ENCODE measurements at places on chromosomes 13 and 19.

DNA sequence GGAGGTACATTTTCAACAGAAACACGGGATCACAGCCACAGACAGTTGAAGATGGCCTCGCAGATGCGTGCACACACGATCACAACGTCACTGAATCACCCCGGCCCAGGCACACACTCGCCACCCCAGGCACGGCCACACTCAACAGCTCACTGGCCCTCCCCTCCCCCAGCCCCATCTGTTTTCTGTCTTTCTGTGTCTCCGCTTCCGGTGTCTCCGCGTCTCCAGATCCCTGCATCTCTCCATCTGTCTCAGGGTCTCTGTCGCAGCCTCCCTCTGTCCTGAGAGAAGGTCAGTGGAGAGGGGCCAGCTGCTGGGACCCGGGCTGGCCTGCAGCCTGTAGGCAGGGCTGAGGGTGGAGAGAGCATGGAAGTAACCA lies 3.8 kb upstream of the ATP1A3 start:
- DNase-seq = no peak

DNA sequence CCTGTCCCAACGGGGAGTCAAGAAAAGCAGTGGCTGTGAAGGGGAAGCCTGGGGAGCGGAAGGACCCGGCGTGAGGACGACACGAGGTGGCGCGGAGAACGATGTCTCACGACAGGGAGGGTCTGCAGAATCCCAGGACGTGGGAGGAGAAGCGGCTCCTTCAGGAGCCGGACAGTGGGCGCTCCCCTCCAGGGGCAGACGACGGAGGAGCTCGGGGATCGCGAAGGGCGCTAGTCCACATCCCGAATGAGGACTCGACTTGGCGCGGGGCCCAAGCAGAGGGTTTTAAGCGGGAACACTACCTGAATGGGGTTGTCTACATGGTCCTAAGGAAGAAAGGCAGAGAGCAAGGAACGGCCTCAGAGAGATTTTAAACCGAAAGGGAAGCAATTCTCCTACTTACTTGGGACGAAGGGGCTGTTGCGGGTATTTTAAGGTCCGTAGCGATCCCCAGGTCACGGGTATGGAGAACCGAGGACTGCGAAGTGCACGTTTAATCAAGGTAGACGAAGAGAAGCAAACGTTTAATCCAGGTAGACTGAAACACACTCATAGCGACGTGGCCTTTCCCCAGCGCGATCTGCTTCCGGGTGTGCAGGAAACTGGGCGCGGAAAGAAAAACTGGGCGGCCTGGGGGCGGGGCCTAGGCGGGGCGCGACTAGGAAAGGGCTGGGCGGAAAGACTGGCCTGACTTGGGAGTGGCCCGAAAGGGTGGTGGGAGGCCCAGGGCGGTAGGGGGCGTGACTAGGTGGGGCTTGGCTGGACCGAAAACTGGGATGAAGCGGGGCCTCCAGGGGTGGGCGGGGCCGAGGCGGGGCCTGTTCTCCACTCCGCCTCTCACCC lies at the start of gene ZNF841:
Gene ZNF841 (minus strand): TSS at position 594 of the 843 bp plus-strand sequence. CDS start 10,964 bp downstream, outside the sequence.
- peak; percentile 92 for DNase-seq

- DNase-seq = no peak
These were observed 71.5 kb downstream of the DNAJC15 start for GRCh38 chr13:43094901-43095300.

- peak; percentile 81 for DNase-seq
These were observed 11.6 kb upstream of the NFIX start for GRCh38 chr19:12983542-12984142.

GRCh38 chr13:57636816-57637215 lies 5.3 kb downstream of the PCDH17 start:
- no peak for DNase-seq

- DNase-seq = no peak
These were observed 4.6 kb upstream of the GRAMD1A start for GRCh38 chr19:34995551-34995950.

DNA sequence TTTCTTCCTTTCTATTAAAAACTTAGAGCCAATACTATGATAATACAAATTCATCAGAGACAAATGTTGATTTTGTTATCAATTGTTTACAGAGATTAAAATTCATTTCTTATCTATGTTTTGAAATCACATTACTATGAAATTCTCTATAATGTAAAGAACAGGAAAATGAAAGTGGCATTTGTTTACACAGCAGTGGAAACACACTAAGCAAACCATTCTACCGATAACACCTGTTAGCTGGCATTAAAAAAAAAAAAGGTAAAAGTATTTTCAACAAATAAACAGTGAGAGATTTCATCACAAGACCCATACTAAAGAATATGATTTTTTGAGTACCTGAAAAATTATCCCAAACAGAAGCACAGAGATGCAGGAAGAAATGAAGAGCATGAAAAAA lies 4.8 kb upstream of the CCDC70 start:
- no peak for DNase-seq

DNA sequence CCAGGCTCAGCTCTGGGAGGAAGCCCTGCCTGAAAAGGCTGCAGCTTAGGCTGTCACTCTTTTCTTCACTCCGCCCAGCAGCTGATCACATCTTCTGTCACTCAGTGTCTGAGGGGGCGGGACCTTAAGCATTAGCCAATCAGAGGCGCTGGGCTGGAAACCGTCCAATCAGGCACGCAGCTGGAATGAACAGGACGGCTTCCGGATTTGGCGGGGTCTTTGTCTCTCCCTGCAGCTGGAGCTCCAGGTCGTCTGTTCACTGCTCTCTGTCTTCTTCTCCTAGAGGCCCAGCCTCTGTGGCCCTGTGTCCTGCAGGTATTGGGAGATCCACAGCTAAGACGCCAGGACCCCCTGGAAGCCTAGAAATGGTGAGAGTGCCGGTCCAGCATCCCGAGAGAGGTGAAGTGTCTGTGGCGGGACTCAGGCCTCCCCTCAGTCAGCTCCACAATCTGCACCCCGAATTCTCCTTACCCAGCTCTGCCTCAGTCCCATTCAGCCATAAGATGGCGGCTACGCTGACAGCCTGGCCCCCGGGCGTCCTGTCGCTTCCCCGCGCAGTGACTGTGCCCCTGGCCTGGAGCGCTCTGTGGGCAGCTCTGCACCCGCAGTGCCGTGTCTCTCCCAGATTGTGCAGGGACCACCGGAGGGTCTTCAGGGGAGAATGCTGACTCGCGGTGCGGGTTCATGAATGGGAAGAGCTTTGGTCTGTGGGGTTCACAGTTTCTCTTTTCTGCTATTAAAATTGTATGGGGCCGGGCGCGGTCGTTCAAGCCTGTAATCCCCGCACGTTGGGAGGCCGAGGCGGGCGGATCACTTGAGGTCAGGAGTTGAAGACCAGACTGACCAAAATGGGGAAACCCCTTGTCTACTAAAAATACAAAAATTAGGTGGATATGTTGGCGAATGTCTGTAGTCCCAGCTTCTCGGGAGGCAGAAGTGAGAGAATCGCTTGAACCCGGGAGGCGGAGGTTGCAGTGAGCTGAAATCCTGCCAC lies at the start of gene ZNF66:
Gene ZNF66 (plus strand): TSS at position 222 of the 994 bp plus-strand sequence. CDS start 144 bp downstream, at position 366.
- DNase-seq = peak; percentile 96

GRCh38 chr13:46536341-46536740 lies 16.6 kb upstream of the LRCH1 start:
- DNase-seq = no peak

- peak; percentile 83 for DNase-seq
These were observed 28.5 kb upstream of the NPAS1 start for GRCh38 chr19:46990991-46991676.

- no peak for DNase-seq
These were observed 26.3 kb upstream of the GJB6 start for GRCh38 chr13:20258208-20258962.

- no peak for DNase-seq
These were observed 267.3 kb downstream of the LHFPL6 start for GRCh38 chr13:39335721-39336120.

DNA sequence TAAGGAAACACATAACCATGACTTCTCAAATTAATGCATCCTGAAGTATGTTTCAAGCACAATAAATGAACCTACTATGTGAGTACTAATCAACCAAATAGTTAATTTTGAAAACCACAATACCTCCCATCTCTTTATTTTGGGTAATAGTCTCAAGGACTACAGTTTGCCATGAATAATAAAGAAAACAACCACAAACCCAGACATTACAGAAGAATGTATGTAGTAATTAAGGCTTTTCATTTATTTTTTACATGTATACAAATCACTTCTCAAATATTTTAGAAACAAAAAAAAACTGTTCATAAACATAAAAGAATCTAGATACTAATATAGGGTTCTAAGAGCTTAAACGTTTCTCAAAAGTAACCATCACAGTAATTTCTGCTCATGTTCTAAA lies 6.8 kb downstream of the KATNAL1 start:
- DNase-seq = peak; percentile 51

DNA sequence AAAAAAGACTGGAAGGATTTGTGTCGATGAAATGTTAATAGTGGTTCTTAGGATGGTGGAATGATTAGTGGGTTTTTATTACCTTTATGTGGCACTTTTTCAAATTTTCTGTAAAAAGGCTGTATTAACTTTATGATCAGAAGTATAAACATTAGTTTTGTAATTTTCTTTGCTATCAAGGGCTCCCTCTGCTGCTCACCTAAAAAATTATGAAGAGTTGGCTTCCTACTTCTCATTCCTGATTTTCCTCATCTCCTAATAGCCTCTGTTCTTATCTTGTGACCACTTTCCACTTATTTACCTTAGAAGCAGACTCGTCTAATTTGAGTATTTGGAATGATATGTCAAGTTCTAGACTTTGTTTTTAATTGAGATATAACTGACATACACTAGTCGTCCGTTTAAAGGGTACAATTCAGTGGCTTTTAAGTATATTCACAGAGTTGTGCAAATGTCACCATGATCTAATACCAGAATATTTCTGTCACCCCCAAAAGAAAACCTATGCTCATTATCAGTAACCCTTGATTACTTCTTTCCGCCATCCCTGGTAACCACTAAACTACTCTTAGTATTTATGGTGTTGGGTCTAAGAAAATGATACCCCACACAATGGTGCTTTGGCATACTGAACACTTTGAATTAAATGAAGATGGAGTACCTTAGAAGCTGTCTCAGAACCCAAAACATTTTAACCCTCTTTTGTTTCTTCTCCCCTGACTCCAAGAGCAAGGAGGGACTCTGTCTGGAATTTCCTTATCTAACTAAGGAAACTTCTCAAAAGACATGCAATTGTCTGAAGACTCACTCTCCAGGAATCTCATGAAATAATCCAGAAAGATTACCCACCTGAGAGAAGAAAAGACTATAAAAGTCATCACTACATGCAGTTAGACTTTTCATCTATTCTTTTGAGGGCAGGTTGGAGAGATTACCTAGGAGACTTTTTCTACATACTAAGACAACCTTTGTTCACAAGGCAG lies 311.3 kb downstream of the DLEU7 start:
- DNase-seq = peak; percentile 54

- peak; percentile 27 for DNase-seq
These were observed 450.9 kb upstream of the GPC6 start for GRCh38 chr13:92775658-92776057.

DNA sequence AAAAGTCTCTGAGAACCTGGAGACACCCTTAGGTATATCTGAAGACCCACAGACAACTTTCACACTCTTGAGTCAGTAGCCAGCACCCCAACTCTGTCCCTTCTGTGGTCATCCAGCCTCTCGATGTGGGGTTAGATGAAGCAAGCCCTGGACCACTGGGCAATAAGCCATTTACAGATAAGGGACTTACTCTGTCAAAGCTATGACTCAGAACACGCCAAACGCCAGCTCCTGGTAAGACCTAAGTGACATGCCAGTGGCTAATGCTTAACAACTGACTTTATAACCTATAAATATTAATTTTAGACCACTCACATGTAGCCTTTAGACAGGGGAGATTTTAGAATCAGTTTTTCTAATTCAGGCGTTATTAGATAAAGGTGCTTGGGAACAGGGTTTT lies 85.7 kb downstream of the SHISA2 start:
- no peak for DNase-seq

DNA sequence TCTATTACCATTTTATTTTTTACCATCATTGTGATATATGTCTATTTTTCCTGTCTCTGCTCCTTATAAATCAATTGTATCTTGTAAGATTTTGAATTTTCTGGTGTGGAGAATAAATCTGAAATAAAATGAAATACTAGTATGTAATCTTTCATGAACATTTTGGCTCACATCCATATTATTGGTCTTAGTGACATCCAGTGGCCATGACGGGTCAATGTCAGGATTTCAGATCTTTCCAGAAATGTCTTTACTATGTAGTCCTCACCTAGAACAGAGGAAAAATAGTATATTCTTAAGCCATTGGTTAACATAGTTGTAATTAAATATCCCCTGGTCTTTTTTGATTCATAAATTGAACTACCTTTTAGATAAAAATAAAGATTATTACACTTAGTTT lies 109.8 kb upstream of the GPC6 start:
- DNase-seq = no peak

DNA sequence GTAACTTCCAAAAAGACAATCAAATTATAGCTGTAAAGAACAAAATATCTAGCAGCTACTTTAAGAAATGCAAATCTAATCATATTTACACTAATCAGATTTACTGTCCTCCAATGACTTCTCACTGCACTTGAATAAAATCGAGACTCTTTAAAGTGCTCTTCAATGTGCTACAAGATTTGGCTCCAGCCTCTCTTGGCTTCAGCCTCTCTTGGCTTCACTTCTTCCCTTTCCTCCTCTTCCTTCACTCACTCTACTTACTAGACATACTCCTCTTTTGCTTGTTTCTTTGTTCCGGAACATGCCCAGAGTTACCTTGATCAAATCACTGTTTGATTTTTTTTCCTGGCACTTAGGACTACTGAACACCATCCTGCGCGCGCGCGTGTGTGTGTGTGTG lies 495.4 kb downstream of the LMO7 start:
- no peak for DNase-seq

- no peak for DNase-seq
These were observed 7.9 kb upstream of the MAB21L1 start for GRCh38 chr13:35484384-35484783.

GRCh38 chr19:5968431-5969373 lies 9.2 kb downstream of the RANBP3 start:
- DNase-seq = no peak

GRCh38 chr13:105655046-105655445 lies 880.4 kb downstream of the EFNB2 start:
- DNase-seq = peak; percentile 84

DNA sequence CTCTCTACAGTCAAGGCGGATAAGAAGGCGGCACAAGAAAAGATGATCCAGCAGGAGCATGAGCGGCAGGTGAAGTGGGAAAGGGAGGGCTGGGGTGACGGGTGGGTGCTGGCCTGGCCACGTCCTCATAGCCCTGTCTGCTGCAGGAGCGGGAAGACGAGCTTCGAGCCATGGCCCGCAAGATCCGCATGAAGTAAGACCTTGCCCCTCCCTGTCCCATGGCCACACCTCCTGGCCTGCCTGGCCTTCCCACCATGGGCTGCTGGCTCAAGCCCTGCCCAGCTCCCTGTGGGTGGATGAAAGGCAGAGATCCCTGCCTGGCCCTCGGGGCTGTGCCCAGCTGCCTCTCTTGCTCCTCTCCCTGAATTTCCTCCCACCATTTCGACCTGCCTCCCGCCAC lies 7.2 kb downstream of the ZNF296 start:
- no peak for DNase-seq

GRCh38 chr13:51826606-51827005 lies 18.4 kb downstream of the TMEM272 start:
- DNase-seq = no peak

DNA sequence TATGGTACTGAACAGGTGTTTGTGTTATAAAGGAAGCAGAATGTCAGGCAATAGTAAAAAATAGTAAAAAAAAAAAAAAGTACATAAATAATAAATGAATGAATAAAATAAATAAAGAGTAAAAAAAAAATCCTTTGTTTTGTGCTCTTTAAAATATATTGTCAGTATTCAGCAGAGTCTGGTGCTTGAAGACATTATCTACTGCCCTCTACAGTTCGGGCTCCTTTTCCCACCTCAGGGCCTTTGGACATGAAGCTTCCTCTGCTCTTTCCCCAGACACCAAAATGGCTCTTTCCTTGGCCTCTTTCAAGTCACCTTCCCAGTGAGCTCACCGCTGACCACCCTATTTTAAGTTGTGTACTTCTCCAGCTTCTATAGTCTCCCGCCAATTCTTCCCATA lies 137.5 kb downstream of the TNFRSF19 start:
- no peak for DNase-seq
